ENCODE measurements at places on chromosomes 3 and 15.

DNA sequence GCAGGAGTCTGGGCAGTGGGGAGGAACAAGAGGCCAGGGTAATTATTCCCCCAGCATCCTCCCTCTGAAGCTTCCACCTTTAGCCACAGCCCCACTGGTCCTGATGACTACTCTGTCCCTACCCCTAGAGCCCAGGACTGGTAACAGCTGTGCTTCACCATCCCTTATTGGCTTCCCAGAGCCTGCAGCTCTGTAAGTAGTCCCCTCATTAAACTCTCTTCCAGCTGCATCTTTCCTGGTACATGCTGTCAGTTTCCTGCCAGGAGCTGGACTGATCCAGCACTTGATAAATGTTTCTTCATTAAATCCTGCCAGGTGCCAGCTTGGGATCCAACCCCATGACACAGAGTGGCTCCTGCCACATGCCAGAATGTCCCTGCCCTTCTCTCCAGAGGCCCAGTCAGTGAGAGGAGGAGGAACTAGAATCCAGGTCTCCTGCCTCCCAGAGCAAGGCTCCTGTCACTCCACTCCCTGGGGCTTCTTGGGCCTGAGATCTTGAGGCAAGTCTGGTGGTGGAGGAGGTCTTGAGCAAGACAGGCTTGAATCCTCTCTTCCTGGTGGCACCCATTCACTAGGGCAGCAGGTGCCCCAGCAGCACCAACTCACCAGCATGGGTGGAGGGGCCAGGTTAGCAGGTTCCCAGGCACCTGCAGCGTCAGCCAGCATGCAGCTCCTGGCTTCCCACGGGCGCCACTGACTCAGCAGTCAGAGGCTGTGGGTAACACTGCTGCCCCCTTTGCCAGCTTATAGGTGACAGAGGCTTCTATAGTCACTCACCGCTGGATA lies 27.6 kb downstream of the FBXW12 start:
- no peak for DNase-seq

GRCh38 chr3:195870442-195870841 lies 37.9 kb downstream of the TNK2 start:
- DNase-seq = no peak

- DNase-seq = no peak
Observed at GRCh38 chr3:171372694-171373093, 87.5 kb downstream of the TNIK start.

DNA sequence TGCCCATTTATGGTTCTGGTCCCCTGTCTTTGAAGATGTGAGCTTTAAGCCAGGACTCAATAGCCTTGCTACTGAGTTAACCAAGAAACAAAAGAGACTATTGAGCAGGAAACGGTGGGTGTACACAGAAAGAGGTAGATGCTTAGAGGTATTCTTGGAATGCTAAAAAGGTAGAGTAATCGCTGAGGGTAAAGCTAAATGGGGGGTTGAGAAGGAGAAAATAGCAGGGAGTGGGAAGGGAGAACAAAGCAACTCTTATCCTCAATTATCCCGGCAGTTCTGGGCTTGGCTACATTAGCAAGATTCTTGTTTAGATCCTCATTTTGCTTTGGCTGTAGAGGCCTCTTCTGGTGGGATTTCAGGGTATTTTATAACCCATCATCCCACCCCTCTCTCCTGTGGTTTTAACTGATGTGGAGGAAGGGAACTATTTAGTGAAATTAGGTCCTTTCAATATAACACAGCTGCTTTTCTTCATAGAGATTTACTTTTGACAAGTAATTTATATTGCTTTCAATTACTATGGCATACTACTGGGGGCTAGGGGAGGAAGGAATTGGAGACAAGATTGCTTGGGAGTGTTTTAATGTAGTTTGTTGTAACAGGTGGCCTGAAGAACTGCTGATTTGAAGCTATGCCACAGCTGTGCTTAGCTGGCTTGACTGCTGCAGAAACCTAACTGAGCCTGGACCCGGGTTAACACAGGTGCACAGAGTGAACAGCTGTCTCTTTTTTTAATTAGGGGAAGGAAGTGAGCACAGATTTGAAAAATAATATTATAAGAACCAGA lies 234.3 kb upstream of the CCDC54 start:
- no peak for DNase-seq

GRCh38 chr3:63931290-63931689 lies 19.1 kb upstream of the SCAANT1 start:
- no peak for DNase-seq

DNA sequence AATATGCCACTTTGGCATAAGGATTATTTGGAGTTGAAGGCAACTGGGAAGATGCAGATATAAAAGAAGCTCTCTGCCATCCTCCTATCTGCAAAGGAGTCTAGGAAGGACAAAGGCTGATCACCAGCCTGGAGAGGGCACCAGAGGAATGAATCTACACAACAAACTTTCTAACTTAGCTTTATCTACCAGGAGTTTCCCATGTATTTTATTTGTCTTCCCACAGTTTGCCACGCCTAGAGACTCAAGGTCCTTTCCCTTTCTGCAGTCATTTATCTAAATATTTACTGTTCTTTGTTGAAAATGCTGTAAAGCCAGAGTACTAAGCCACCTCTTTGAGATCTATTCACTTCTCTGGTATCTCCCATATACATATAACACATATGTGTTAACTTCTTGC lies 32.2 kb downstream of the GPR176 start:
- peak; percentile 77 for DNase-seq

DNA sequence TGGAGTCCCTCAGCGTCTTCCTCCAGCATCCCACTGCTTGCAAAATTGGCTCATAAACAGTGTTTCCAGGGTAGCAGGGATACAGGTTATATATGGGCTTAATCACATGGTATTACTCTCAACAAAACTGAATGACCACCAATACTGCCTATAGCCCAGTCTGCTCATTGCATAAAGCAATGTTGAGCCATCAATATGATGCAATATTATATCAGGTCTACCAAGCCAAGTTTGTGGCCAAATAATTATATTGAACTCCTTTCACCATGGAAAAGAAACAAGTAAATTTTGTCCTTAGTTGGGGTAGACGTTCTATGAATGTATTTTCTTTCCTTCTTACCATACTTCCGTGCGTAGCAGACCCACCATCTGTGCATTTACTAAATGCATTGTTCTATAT lies 652.3 kb downstream of the ROBO1 start:
- DNase-seq = peak; percentile 1

DNA sequence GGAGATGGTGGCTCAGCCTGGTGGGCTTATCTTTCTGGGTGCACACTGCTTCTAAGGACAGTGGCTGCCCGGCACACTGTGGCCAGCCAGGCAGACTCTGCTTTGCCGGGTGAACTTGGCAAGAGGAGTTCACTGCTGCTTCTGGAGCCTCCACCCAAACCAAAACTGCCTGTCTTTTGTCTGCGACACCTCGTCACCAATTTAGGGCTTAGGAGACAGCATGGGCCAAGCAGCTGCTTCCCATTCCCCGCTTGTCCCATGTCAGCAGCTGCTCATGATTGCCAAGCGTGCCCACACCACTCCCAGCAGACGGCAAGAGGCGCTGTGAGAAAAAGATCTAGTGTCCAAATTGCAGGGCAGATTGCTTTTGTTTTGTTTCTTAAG lies 57.3 kb downstream of the LSM3 start:
- peak; percentile 87 for DNase-seq

DNA sequence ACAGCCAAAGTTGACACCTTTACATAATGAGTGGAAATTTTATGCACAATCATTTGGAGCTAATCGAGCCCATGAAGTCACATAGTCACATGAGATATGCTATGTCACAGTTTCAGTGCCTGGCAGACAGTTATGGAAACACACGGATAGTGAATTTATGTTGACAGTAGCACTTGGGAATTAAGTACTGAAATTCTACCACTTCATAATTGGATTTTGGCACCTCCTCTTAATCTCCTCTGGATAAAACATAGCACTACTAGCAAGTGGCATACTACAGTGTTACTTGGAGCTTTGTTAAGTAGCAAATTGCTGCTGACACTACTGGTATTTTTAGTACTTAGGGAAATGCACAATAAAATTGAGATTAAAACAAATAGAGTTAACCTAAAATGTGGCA lies 1679.4 kb downstream of the OTOL1 start:
- DNase-seq = no peak

- DNase-seq = peak; percentile 22
Observed at GRCh38 chr3:125236331-125236903, 23.9 kb upstream of the SLC12A8 start.

GRCh38 chr15:91224755-91225380 lies 124.8 kb downstream of the SV2B start:
- peak; percentile 48 for DNase-seq

GRCh38 chr3:115890579-115890978 lies 267.3 kb downstream of the GAP43 start:
- DNase-seq = no peak

GRCh38 chr15:100918690-100919480 lies at the start of gene LRRK1:
Gene LRRK1, plus strand, starts transcription at chr15:100919357. Its CDS starts 5,276 bp downstream, at chr15:100924633.
- peak; percentile 38 for DNase-seq

GRCh38 chr15:97566961-97567360 lies 393.5 kb upstream of the ARRDC4 start:
- DNase-seq = no peak

DNA sequence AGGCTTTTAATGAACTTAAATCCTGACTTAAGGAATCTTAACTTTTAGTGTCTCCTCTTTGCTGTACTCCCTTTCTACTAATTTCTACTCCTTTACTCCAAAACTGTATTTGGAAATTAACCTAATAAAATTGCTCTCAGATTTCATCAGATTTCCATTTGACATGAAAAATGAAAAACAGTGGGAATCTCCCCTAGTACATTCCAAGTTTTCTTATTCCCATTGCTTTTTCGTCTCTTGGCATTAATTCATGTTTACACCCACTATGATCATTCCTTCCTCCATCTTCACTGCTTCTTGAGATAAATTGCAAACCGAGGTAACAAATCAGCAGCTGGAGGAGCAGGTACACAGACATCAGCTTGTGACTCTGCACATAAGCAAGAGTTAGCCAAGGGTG lies 208.7 kb downstream of the VGLL3 start:
- peak; percentile 88 for DNase-seq

DNA sequence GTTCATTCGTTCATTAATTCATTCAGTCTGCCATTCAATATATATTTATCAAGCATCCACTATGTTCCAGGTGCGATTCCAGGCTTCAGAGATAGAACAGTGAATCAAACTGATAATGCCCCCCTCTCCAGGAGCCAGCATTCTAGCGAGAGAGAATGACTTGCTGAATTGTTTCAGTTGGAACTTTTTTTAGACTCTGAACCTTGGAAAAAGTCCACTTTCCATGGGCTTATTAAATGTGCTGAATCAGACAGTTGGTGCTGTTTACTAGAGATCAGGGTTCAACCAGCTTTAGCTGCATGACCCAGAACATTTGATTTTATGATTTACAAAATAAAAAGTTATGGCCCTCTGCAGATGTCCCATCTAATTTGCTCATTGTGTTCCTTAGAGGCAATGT lies 213.2 kb downstream of the THSD4 start:
- DNase-seq = peak; percentile 36

- peak; percentile 6 for DNase-seq
Observed at GRCh38 chr15:61155741-61156700, 73.1 kb downstream of the RORA start.

GRCh38 chr15:41347236-41347635 lies 14.6 kb downstream of the NUSAP1 start:
- DNase-seq = no peak

All from fibroblast of lung (primary cell).